Pulmonary artery endothelial cell (primary cell): ENCODE measurements at places on chromosomes 13 and 19. TPM values are rescaled to one million over a fixed set of nuclear protein-coding genes. Genes with fewer than 3 reads are reported as not detected.

Gene ZNF418
- 4.6 and 6.6 TPM in 2 replicates for total RNA-seq

Gene KLK15
- not detected in 2 replicates for total RNA-seq

Gene CNOT3
- total RNA-seq: 8.8 and 14.5 TPM in 2 replicates

Gene GDF15
- total RNA-seq: 95.0 and 102 TPM in 2 replicates

Gene SPTBN4
- 0.20 and 0.28 TPM in 2 replicates for total RNA-seq

Gene FARP1
- 16.3 and 18.9 TPM in 2 replicates for total RNA-seq

Gene ZSCAN4
- total RNA-seq: not detected in 2 replicates

Gene CASP14
- not detected in 2 replicates for total RNA-seq

Gene GRWD1
- 35.5 and 64.0 TPM in 2 replicates for total RNA-seq

Gene CACNG8
- 0.42 and 1.4 TPM in 2 replicates for total RNA-seq

Gene CXCL17
- not detected in 2 replicates for total RNA-seq

Gene ZNF813
- 3.0 and 7.4 TPM in 2 replicates for total RNA-seq

Gene HAUS8
- 5.0 and 7.8 TPM in 2 replicates for total RNA-seq

Gene ZNF98
- total RNA-seq: not detected in 2 replicates
